HFFc6 (cell line): ENCODE measurements at places on chromosomes 3 and 15. TPM values are rescaled to one million over a fixed set of nuclear protein-coding genes. Genes with fewer than 3 reads are reported as not detected.

DNA sequence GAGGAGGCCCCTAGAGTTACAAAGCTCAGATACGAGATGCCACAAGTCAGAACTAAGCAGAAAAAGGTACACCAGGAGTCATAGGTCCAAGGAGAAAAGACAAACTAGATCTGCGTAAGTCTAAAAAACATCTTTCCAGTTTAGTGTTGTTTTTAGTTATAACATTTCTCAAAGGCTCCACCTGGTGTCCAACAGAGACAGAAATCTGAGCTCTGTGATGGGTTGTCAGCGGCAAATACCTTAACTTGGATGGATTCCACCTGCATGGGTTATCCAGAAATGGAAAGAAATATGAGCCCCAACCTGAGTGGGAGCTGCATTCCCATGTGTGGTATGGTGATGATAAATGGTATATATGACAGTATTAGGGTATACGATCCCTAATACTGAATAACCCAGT is 238.6 kb upstream of the CHRM5 start:
- DNase-seq: no peak

DNA sequence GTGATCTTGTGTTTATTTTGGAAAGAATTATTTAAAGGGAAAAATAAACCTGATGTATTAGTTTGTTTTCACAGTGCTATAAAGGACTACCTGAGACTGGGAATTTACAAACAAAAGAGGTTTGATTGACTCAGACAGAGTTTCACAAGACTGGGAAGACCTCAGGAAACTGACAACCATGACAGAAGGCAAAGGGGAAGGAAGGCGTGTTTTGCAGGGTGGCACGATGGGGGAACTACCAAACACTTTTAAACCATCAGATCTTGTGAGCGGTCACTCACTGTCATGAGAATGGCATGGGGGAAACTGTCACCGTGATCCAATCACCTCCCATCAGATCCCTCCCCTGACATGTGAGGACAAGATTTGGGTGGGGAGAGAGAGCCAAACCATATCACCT is 87.0 kb downstream of the TP63 start:
- DNase-seq: no peak

DNA sequence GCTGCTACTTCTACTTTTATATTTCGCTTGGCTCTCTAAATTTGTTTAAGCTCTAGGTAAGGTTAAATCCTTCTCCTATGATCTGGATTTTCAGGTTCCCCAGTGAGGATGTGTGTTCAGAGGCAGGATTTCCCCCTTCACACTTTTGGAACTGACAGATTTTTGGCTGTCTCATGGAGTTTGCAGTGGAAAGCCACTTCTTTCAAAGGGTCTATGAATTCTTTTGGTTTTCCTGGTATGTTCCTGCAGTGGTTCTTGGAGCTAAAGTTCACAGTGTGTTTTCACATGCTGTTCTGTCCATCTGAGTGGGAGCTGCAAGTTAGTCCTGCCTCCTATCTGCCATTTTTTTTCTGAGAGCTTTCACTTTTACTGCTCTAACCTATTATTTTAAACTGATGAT is 21.6 kb upstream of the TIGIT start:
- no peak for DNase-seq

- no peak for DNase-seq
Measured at GRCh38 chr3:161510510-161511260, 14.1 kb downstream of the OTOL1 start.

DNA sequence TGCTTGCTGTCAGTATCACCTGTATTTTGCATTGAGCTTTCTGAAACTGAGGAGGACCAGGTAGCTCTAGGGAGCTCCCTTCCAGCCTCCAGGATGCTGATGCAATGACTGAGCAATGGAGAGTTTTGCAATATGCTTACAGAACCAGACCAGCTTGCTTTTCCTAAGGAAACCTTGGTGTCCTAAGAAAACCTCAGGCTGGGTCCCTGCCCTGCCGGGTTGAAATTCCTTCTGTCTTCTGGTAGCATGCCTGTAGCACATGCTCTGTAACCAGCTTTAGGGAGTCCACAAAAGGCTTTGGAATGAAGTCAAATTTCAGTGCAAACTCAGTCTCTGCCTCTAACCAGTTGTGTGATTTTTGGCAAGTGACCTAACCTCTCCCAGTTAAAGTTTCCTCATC is 65.8 kb upstream of the GSK3B start:
- DNase-seq: peak; percentile 97

GRCh38 chr3:89702404-89702803 is 595.0 kb downstream of the EPHA3 start:
- no peak for DNase-seq

Gene GPR27
- total RNA-seq: not detected in 3 replicates

Gene ZNF860
- total RNA-seq: 0.08 to 0.37 TPM (median 0.14 TPM) in 3 replicates

Gene FBXW12
- total RNA-seq: not detected in 3 replicates

Gene DUOXA2
- not detected in 3 replicates for total RNA-seq
